GM23338 (cell line): ENCODE measurements at places on chromosomes 12 and 14. TPM values are rescaled to one million over a fixed set of nuclear protein-coding genes. Genes with fewer than 3 reads are reported as not detected.

CCDC184 gene
- polyA plus RNA-seq: 1.8 and 2.8 TPM in 2 replicates

P3H3 gene
- polyA plus RNA-seq: 15.8 and 16.4 TPM in 2 replicates

OAS1 gene
- not detected in 2 replicates for polyA plus RNA-seq

KRT78 gene
- polyA plus RNA-seq: not detected in 2 replicates

OR5AU1 gene
- not detected in 2 replicates for polyA plus RNA-seq

KRT73 gene
- not detected in 2 replicates for polyA plus RNA-seq

PAPLN gene
- polyA plus RNA-seq: 2.4 and 2.8 TPM in 2 replicates

HOXC12 gene
- polyA plus RNA-seq: not detected in 2 replicates

OAS3 gene
- 0.21 and 0.27 TPM in 2 replicates for polyA plus RNA-seq

DNA sequence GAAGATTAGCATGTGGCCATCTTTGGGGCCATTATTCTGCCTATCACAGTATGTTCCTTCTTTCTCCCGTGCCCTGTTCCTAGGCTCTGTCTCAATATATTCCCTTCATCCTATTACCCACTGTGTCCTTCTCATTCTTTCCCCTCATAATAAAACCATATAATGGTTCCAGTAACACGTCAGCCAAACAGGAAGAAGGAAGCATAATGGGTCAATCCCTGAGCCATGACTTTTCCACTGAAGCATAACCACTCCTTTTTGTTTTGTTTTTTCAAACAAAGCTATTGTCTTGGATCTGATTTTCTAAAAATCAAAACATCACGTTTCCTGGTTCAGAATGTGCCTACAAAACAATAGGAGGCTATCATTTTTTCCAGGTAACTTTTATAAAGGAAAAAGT is 21.3 kb upstream of the RHOJ start:
- no peaks in the 10 kb centered on the region for H3K36me3 ChIP-seq
- H3K27me3 ChIP-seq: no peaks in the 10 kb centered on the region
- no peaks in the 10 kb centered on the region for H3K4me1 ChIP-seq
- no peak overlapping the region for H3K4me3 ChIP-seq
- no peak for DNase-seq

- H3K4me3 ChIP-seq: no peak overlapping the region
- no peak overlapping the region for H3K27ac ChIP-seq
- no peaks in the 10 kb centered on the region for H3K27me3 ChIP-seq
- H3K4me1 ChIP-seq: peaks cover 23% of the 10 kb centered on the region; the same call in 1 of the 2 replicates
Measured at GRCh38 chr12:58295268-58295667, 353.9 kb downstream of the ATP23 start.

GRCh38 chr12:120820884-120821510 is 83.2 kb downstream of the SPPL3 start:
- DNase-seq: no peak
- H3K27me3 ChIP-seq: no peaks in the 10 kb centered on the region
- no peak overlapping the region for H3K27ac ChIP-seq
- H3K4me1 ChIP-seq: peaks cover 16% of the 10 kb centered on the region
- no peaks in the 10 kb centered on the region for H3K36me3 ChIP-seq

DNA sequence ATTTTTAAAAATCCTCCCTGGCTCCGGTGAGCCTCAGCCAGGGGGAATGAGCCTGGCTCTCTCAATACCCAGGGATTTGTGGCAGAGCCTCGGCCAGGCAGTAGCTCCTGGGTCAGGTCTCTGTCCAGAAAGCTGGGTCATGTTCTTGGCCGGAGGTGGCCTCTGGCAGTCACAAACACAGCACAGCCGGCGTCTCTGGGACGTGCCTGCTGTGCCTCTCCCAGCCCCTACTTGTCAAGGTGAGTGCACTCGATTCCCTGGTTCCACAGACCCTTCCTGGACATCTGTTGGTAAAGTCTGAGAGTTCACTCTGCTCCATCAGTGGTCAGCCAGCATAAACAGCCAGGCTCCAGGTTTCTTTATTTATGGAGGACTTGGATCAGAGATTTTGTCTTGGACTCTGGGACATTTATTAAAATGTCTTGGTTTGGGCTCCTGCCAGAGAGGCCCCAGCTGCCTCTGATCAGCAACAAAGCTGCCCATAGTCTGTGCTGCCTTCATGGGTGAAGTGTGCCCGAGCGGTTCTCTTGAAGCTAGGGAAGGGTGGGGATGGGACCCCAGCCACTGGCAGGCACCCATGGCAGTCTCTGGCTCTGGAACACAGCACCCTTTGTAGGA is 56.7 kb downstream of the DGLUCY start:
- H3K4me1 ChIP-seq: no peaks in the 10 kb centered on the region
- no peak overlapping the region for H3K27ac ChIP-seq
- H3K4me3 ChIP-seq: no peak overlapping the region
- no peak for DNase-seq

GRCh38 chr12:29565727-29566126 is 68.2 kb upstream of the OVCH1 start:
- no peak overlapping the region for H3K27ac ChIP-seq
- no peak for DNase-seq
- H3K27me3 ChIP-seq: no peaks in the 10 kb centered on the region
- H3K4me3 ChIP-seq: no peak overlapping the region
- no peaks in the 10 kb centered on the region for H3K36me3 ChIP-seq

DNA sequence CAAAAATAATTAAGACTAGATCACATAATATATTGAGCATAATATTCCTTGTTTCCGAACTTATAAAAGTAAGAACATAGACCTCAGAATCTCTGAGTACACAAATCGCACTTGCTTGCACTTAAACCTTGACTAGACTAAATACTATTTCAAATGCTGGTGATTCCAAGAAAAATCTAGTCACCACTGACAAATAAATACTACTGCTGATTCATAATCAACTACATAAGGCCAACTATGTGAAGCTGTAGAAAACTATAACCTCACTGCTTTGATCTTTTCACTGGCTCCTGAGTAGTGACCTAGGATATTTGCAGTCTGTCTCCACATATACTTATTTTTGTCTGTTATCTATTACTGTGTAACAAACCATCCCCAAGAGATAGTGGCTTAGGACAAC is 245.4 kb downstream of the DIO2 start:
- no peak overlapping the region for H3K4me3 ChIP-seq
- H3K27me3 ChIP-seq: no peaks in the 10 kb centered on the region
- no peak for DNase-seq
- no peaks in the 10 kb centered on the region for H3K36me3 ChIP-seq
- H3K27ac ChIP-seq: no peak overlapping the region

DNA sequence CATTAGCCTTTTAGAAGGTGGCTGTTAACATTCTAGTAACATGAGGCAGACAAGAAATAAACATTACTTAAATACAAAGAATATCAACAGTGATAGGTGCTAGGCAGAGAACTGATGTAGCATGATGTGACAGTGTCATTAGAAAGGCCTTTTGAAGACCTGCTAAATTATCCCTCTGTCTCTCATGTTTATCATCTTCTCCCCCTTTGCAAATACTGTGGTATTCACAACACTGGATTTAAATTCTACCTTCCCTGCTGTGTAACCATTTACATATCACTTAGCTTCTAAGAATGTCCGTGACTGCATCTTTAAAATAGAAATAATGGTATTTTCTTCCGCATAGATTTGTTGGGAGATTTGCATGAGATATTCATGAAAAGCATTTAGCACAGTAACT is 74.4 kb upstream of the CLEC14A start:
- no peak overlapping the region for H3K27ac ChIP-seq
- H3K27me3 ChIP-seq: no peaks in the 10 kb centered on the region
- H3K36me3 ChIP-seq: no peaks in the 10 kb centered on the region
- peak; percentile 45 for DNase-seq

- peak; percentile 75 for DNase-seq
- H3K36me3 ChIP-seq: peaks cover 14% of the 10 kb centered on the region
- H3K27ac ChIP-seq: no peak overlapping the region
- no peaks in the 10 kb centered on the region for H3K4me1 ChIP-seq
Measured at GRCh38 chr14:37610945-37611523, 15.6 kb downstream of the TTC6 start.

DNA sequence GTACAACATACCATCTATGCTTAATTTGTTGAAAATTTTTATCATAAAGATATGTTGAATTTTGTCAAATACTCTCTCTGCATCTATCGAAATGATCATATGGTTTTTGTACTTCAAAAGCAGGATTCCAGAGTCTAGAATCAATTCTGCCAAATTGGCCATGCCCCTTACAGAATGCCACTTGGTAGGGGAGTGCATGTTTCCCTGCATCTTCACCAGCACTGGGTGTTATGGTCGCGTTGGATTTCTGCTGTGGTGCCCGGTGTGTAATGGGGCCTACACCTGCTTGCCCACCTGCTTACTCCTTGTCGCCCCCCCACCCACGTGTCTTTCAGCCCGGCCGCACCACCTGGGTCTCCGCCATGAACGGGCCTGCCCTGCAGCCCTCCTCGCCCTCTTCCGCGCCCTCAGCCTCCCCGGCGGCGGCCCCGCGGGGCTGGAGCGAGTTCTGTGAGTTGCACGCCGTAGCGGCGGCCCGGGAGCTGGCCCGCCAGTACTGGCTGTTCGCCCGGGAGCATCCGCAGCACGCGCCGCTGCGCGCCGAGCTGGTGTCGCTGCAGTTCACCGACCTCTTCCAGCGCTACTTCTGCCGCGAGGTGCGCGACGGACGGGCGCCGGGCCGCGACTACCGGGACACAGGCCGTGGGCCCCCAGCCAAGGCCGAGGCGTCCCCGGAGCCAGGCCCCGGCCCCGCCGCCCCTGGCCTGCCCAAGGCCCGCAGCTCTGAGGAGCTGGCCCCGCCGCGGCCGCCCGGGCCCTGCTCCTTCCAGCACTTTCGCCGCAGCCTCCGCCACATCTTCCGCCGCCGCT is 12.3 kb downstream of the SH2B3 start:
- DNase-seq: no peak
- H3K36me3 ChIP-seq: peaks cover 14% of the 10 kb centered on the region
- peak overlapping the region; percentile 63; the same call in 1 of the 2 replicates for H3K27ac ChIP-seq
- H3K4me3 ChIP-seq: no peak overlapping the region
- H3K4me1 ChIP-seq: peaks cover 22% of the 10 kb centered on the region

DNA sequence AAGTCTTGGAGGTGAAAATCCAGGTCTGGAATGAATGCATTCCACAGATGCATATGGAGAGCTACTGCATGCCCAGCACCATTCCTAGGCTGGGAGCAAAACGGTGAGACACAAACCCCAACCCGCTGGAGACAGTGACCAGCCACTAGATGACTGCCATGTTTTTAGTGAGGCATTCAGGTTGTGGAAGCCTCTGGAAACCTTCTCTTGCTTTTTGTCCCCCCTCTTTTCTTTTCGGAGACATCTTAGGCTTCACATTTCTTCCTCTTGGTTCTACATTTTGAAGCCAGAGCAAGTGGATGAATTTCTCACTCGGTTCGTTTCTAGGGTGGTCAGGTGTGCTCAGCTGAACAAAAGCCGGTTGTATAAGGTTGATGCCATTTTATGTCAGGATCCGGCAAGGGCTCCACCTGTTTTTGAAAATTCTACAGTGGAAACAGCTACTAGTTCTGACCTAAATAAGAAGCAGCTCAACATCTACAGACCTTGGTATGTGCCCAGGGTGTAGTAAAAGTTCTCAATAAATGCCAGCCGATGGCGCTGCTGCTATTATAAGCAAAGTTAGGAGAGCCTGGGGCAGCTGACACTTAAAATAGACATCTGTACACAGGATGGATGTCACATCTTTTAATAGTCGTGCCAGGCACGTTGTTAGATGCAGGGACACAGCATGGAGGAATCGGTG is 1.8 kb upstream of the ZNF839 start:
- peak overlapping the region; percentile 85 for H3K27ac ChIP-seq
- peaks cover 27% of the 10 kb centered on the region for H3K4me1 ChIP-seq
- peak; percentile 48 for DNase-seq

- peaks cover 83% of the 10 kb centered on the region for H3K36me3 ChIP-seq
- no peak overlapping the region for H3K4me3 ChIP-seq
- H3K27ac ChIP-seq: no peak overlapping the region
- DNase-seq: no peak
Measured at GRCh38 chr14:102034301-102034700, 52.5 kb downstream of the HSP90AA1 start.

DNA sequence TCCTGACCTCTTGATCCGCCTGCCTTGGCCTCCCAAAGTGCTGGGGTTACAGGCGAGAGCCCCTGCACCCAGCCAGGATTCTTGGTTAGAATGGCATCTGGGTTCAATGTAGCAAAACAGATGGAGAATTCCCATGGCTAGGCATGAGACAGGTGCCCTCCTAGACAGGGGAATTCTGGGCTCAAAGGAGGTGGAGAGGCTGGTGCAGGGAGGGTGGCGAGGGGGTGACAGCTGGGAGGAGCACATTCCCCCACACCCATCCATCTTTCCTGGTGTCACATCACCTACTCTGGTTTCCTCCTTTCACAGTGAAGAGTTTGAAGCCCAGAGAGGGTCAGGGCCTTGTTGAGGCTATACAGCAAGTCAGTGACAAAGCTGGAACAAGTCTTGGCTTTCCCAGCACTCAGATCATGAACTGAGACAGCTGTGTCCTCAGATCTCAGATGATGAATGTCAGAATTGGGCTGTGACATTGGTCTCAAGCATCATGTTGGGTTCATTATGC is 2.8 kb downstream of the SERPINA1 start:
- no peaks in the 10 kb centered on the region for H3K36me3 ChIP-seq
- H3K4me1 ChIP-seq: peaks cover 11% of the 10 kb centered on the region; the same call in 1 of the 2 replicates
- H3K4me3 ChIP-seq: no peak overlapping the region
- no peaks in the 10 kb centered on the region for H3K27me3 ChIP-seq

- no peak for DNase-seq
- H3K27ac ChIP-seq: no peak overlapping the region
Measured at GRCh38 chr12:6947615-6948014, 3.5 kb upstream of the PTPN6 start.

DNA sequence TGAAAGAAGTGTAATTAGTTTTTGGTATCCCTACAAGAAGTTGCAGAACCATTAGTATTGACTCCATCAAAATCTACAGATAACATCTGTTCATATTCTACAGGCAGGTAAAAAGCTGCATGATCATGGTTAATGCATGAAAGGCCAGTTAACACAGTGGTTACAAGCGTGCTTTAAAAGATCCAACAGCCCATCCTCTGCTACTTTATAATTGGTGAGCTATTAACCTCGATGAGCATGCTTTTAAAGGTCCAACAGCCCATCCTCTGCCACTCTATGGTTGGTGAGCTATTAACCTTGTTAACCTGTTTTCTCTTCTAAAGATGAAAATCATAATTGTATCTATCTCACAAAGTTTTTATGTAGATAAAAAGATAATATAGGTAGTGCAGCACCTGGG is 289.3 kb downstream of the DUSP6 start:
- no peaks in the 10 kb centered on the region for H3K27me3 ChIP-seq
- H3K36me3 ChIP-seq: no peaks in the 10 kb centered on the region
- H3K4me3 ChIP-seq: no peak overlapping the region
- no peak overlapping the region for H3K27ac ChIP-seq
- no peaks in the 10 kb centered on the region for H3K4me1 ChIP-seq
- DNase-seq: no peak

DNA sequence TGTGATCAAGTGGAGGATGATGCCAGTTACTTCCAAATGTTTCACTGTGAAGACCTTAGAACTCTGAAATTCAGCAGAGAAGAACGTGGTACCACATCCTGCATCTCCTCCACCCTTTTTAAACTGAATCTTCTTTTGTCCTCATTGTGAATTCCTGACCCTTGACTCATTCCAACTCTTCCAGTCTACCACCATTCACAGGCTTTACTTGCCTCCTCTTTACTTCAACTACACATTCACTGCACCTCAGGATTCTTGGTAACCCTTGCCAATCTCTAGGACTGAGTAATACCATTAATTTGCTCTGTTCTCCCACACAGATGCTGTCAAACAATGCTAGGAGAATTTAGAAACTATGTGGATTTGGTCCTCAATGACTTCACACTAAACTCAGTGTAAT is 37.3 kb downstream of the PPP1R12A start:
- no peaks in the 10 kb centered on the region; the same call in 1 of the 2 replicates for H3K4me1 ChIP-seq
- H3K36me3 ChIP-seq: no peaks in the 10 kb centered on the region
- no peak overlapping the region for H3K27ac ChIP-seq
- peak; percentile 50 for DNase-seq
- no peaks in the 10 kb centered on the region for H3K27me3 ChIP-seq
